Inflammatory macrophage treated with lipopolysaccharide for 1 hour (primary cell): ENCODE measurements at places on chromosomes 13 and 19.
A peak's percentile ranks its signal among the peaks of the same experiment; 100 is the strongest.

GRCh38 chr19:38702278-38702677 lies 42.0 kb downstream of the CAPN12 start:
- no peak for DNase-seq

GRCh38 chr13:92297971-92298942 lies 899.8 kb downstream of the GPC5 start:
- DNase-seq, result no peak

- no peak for DNase-seq
Measured at GRCh38 chr13:52793515-52794061, 54.0 kb upstream of the CNMD start.

- DNase-seq, result no peak
Measured at GRCh38 chr13:42864952-42865767, 83.8 kb downstream of the FAM216B start.

GRCh38 chr19:13260883-13261653 lies 110.9 kb downstream of the IER2 start:
- DNase-seq, result peak; percentile 92

DNA sequence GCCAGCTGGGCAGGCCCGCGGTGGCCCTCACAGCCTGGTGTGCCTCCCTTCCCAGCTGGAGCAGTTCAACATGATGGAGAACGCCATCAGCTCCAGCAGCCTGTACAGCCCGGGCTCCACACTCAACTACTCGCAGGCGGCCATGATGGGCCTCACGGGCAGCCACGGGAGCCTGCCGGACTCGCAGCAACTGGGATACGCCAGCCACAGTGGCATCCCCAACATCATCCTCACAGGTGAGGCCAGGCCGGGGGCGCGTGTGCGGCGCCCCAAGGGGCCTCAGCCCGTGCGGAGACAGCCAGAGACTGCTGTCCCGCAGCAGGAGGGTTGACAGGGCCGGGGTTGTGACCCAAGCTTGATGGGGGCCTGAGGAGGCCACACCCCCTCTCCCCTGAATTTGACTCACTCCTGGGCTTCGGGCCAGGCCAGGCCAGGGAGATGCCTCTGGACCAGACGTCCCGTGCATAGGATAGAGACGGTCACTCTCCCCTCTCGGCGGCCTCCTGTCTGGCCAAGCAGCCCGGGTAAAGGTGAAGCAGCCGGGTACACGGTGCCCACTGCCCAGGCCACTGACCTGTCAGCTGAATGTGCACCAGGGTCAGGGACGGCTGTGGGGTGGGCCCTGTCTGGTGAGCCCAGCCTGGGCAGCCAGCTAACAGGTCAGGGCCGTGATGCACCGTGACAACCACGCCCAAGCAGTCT lies 15.4 kb downstream of the COMP start:
- DNase-seq, result no peak

- DNase-seq, result no peak
Measured at GRCh38 chr13:110282316-110282841, 24.6 kb downstream of the COL4A1 start.
